ENCODE measurements at places on chromosomes 13 and 19. TPM values are rescaled to one million over a fixed set of nuclear protein-coding genes. Genes with fewer than 3 reads are reported as not detected.

Gene NAA16
- 19.7 TPM for total RNA-seq

Gene ZNF227
- 2.4 TPM for total RNA-seq

Gene PSG7
- not detected for total RNA-seq

DNA sequence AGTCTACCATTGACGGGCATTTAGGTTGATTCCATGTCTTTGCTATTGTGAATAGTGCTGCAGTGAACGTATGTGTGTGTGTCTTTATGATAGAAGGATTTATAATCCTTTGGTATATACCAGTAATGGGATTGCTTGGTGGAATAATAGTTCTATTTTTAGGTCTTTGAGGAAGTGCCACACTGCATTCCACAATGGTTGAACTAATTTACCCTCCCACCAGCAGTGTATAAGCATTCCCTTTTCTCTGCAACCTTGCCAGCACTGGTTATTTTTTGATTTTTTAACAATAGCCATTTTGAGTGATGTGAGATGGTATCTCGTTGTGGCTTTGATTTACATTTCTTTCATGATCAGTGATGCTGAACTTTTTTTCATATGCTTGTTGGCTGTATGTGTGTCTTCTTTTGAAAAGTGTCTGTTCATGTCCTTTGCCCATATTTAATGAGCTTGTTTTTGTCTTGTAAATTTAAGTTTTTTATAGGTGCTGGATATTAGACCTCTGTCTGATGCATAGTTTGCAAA is 37.5 kb downstream of the RFC3 start:
- H3K4me3 ChIP-seq, result no peak overlapping the region
- H3K36me3 ChIP-seq, result no peaks in the 10 kb centered on the region
- H3K4me1 ChIP-seq, result no peaks in the 10 kb centered on the region
- H3K27ac ChIP-seq, result no peak overlapping the region
- DNase-seq, result no peak
- no peaks in the 10 kb centered on the region for H3K27me3 ChIP-seq

- DNase-seq, result peak; percentile 11
- no peaks in the 10 kb centered on the region for H3K36me3 ChIP-seq
- H3K4me1 ChIP-seq, result no peaks in the 10 kb centered on the region
- no peak overlapping the region for H3K27ac ChIP-seq
- H3K4me3 ChIP-seq, result no peak overlapping the region
Measured at GRCh38 chr13:26628706-26629105, 71.2 kb downstream of the WASF3 start.

DNA sequence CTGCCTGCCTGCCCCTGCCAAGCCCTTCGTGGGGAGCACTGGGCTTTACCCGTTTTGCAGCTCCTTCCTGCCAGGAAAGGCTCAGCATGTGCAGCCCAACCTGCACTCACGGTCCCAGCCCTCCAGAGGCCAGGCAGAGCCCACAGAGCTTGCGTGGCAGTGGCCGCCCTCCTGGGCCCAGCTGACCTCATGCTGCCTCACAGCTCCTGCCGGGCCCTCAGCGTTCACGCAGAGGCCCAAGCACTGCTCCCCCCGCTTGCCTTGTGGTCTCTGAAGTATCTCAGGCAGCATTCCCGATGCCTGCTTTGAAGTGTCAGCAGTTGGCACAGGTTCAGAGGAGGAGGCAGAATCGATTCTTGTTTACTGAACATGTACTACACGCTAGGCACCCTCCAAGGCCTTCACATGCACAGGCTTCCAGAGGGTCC is 32.5 kb downstream of the CAPN12 start:
- DNase-seq, result peak; percentile 31
- peaks cover 14% of the 10 kb centered on the region for H3K4me1 ChIP-seq
- H3K27me3 ChIP-seq, result no peaks in the 10 kb centered on the region
- peaks cover 46% of the 10 kb centered on the region for H3K36me3 ChIP-seq
- H3K27ac ChIP-seq, result peak overlapping the region; percentile 82
- no peak overlapping the region for H3K4me3 ChIP-seq

- peaks cover 48% of the 10 kb centered on the region for H3K27me3 ChIP-seq
- no peaks in the 10 kb centered on the region for H3K36me3 ChIP-seq
Measured at GRCh38 chr13:112443995-112444311, 67.8 kb downstream of the SPACA7 start.

DNA sequence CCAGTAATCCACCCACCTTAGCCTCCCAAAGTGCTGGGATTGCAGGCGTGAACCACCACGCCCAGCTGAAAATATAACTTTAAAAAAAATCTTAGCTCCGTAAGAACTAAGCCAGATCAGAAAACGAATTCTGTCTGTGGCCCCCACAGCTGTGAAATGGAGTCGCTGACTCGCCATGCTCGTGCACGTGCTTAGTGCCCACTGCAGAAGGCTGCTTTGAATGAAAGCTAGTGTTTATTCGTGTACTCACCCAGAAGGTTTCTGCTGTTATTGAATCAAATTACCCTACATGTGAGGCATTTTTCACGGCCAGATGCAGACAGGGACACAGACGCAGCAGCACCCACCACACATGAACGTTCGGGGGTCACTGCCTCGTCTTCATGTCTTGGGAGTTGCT is 61.7 kb upstream of the F7 start:
- H3K36me3 ChIP-seq, result no peaks in the 10 kb centered on the region
- H3K4me1 ChIP-seq, result no peaks in the 10 kb centered on the region
- no peak overlapping the region for H3K27ac ChIP-seq
- H3K27me3 ChIP-seq, result no peaks in the 10 kb centered on the region
- DNase-seq, result no peak

DNA sequence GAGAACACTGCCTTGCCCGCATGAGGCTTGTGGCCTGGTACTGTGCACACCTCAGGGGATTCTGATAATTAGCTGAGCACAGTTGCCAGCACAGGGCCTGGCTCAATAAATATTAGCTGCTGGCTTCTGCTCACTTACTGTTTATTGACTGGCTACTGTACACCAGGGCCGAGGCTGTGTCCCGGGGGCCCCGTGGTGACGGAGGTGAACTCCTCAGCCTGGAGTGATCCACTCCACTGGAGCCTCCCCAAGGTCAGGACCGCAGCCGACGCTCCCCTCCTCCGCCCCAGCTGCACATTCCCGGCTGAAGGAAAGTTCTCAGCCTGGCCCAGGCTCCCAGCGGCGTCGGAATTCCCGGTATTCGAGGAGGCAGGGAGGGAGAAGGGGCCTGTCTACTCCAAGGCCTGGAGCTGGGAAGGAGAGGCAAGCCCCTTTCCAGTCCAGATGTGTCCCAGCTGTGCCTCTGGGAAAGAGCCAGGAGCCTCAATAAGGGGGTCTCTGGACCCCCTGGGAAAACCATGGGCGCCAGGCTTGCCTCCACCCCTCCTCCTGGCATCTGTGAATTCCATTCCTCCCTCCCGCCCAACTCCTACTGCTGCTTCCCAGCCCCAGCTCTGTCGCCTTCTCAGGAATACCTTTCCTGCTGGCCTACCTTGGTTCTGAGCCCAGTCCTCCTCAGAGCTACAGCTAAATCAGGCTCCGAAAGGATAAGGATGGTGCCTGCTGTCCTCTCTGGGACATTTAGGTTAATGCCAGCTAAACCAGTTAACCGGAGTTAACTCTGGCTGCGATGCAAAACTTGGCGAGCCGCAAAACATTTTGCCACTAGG is 7.3 kb downstream of the RPS16 start:
- no peaks in the 10 kb centered on the region for H3K27me3 ChIP-seq
- H3K27ac ChIP-seq, result peak overlapping the region; percentile 88
- H3K36me3 ChIP-seq, result no peaks in the 10 kb centered on the region
- H3K4me3 ChIP-seq, result no peak overlapping the region

DNA sequence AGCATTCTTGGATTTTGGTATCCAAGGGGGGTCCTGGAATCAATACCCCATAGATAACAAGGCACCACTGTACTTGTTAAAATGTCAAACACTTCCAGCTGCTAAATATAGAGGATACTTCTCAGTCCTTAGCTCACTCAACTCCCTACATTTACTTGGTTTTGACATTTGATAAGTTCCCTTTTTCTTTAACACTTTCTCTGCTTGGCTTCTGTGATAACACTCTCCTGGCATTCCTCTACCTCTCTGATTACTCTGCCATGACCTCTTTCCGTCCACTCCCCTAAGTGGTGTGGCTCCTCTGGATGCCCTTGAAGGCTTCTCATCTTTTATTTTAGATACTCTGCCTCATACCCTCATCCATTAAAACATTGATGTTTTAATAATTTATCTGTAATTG is 65.2 kb downstream of the MICU2 start:
- peaks cover 9% of the 10 kb centered on the region for H3K36me3 ChIP-seq
- H3K27me3 ChIP-seq, result no peaks in the 10 kb centered on the region
- H3K4me3 ChIP-seq, result no peak overlapping the region
- no peak for DNase-seq

GRCh38 chr19:12364391-12365235 is 870 bp downstream of the ZNF442 start:
- peak overlapping the region; percentile 77 for H3K4me3 ChIP-seq
- no peaks in the 10 kb centered on the region for H3K27me3 ChIP-seq
- peak overlapping the region; percentile 85 for H3K27ac ChIP-seq

DNA sequence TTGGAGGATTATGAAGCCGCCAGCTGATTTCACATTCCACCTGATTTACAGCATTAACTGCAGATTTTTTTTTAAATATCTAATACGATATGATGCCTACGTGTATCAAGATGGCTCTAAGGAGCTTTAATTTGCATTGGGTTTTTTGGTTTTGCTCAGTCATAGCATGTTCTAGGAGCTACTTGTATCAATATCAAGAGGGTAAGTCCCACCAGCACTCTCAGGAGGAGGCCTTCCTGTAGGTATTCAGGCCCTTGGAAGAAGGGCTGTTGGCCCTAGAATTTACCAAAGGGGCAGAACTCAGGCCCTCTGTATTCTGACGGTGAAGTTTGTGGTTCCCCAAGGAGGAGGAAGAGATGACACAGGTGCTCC is 97.2 kb upstream of the IPO5 start:
- no peaks in the 10 kb centered on the region for H3K4me1 ChIP-seq
- no peaks in the 10 kb centered on the region for H3K27me3 ChIP-seq
- no peak for DNase-seq

DNA sequence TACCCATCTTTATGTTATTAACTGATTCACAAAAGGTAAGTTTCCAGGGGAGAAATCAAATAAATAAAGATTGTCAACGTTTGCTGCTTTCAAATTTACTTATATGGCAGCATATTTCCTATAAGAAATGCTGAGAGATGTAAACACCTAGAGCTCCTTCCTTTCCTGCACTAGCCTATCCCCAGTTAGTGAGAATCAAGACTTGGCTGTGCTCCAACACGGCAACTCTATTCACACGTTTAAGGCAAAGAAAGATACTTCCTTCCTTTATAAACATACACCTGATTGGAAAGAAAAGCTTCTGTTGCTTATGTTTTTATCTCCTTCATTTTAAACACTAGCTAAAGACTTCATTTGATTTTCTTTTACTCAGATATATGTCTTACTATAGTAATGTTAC is 107.0 kb downstream of the PCDH9 start:
- H3K4me3 ChIP-seq, result no peak overlapping the region
- no peaks in the 10 kb centered on the region for H3K4me1 ChIP-seq
- H3K27me3 ChIP-seq, result no peaks in the 10 kb centered on the region
- no peak overlapping the region for H3K27ac ChIP-seq
- no peaks in the 10 kb centered on the region for H3K36me3 ChIP-seq
- no peak for DNase-seq

GRCh38 chr13:21176982-21177284 is 475 bp downstream of the MRPL57 start:
- H3K27me3 ChIP-seq, result no peaks in the 10 kb centered on the region
- no peak for DNase-seq
- peak overlapping the region; percentile 96 for H3K27ac ChIP-seq
- no peaks in the 10 kb centered on the region for H3K36me3 ChIP-seq
- H3K4me3 ChIP-seq, result peak overlapping the region; percentile 67

- peaks cover 9% of the 10 kb centered on the region for H3K4me1 ChIP-seq
- no peak overlapping the region for H3K27ac ChIP-seq
- DNase-seq, result no peak
- no peaks in the 10 kb centered on the region for H3K27me3 ChIP-seq
- H3K36me3 ChIP-seq, result no peaks in the 10 kb centered on the region
Measured at GRCh38 chr19:1833540-1833939, 14.7 kb downstream of the REXO1 start.

DNA sequence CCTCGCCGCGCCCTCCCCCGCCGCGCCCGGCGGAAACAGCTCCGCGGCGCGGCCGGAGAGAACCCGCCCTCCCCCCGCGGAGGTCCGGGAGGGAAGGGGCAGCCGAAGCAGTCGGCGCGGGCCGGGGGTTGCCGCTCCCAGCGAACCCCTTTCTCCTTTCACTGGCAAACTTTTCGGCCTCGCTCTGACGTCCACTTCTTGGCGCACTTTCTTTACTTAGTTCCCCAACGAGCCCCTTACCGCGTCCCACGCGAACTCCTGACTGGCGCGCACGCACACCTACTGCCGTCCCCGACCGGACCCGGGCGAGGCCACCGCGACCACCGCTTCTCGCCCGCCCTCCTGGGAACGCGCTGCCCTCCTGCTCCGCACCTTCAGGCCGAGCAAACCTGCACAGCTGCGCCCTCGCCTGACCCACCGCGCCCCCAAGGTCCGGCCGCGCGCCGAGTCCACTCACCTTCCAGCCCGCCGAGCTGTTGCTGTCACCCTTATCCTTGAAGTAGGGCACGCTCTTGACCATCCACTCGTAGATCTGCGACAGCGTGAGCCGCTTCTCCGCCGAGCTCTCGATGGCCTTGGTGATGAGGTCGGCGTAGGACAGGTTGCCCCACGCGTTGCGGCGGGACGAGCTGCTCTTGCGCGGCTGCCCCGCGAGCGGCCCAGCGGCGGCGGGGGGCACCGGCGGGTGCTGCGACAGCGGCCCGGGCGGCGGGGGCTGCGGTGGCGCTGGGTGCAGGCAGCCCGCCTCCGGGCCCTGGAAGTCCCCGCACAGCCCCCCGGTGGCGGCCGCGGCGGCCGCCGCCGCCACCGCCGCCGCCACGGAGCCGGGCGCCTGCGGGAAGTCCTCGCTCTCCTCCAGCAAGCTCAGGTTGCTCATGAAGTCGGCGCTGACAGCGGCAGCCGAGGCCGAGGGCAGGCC is 1.1 kb downstream of the FOXO1 start:
- H3K27ac ChIP-seq, result peak overlapping the region; percentile 99
- peak overlapping the region; percentile 89 for H3K4me3 ChIP-seq
- H3K36me3 ChIP-seq, result no peaks in the 10 kb centered on the region
- peaks cover 42% of the 10 kb centered on the region for H3K4me1 ChIP-seq
- DNase-seq, result peak; percentile 55
- H3K27me3 ChIP-seq, result no peaks in the 10 kb centered on the region

DNA sequence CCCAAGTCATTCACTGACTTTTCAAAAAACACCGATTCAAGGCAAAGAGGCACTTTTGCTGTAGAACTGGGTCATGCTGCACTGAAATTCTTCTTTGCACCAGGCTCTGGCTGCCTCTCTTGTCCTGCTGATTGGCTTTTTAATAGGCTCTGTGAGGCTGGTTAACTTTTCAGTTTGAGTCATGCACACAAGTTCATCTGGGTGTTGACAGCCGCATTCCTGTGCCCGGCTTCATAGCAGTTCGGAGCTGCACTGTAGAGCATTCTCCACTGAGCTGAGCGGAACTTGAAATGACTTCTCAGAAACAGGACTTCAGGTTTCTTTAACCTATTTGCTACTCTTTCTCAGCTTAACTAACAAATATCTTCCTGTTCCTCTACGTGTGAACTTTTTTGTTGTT is 978.3 kb downstream of the UQCRFS1 start:
- no peak for DNase-seq
- no peak overlapping the region for H3K4me3 ChIP-seq
- H3K27me3 ChIP-seq, result no peaks in the 10 kb centered on the region
- no peak overlapping the region for H3K27ac ChIP-seq

GRCh38 chr13:111034811-111035210 is 80.3 kb upstream of the ARHGEF7 start:
- DNase-seq, result no peak
- no peak overlapping the region for H3K4me3 ChIP-seq
- H3K36me3 ChIP-seq, result no peaks in the 10 kb centered on the region
- no peak overlapping the region for H3K27ac ChIP-seq
